Osteoblast (primary cell): ENCODE measurements at places on chromosomes 1 and 21. TPM values are rescaled to one million over a fixed set of nuclear protein-coding genes. Genes with fewer than 3 reads are reported as not detected.

Gene KIAA0040
- 0.59 and 1.1 TPM in 2 replicates for total RNA-seq

Gene GRIK1
- under 0.01 TPM in 1 of 2 replicates, not detected in the other for total RNA-seq

GRCh38 chr1:2115008-2115641, 64.9 kb downstream of the PRKCZ start:
- no peaks in the 10 kb centered on the region for H3K36me3 ChIP-seq
- H3K27me3 ChIP-seq = peaks cover 21% of the 10 kb centered on the region
- no peaks in the 10 kb centered on the region for H3K4me1 ChIP-seq
- H3K4me3 ChIP-seq = no peak overlapping the region

DNA sequence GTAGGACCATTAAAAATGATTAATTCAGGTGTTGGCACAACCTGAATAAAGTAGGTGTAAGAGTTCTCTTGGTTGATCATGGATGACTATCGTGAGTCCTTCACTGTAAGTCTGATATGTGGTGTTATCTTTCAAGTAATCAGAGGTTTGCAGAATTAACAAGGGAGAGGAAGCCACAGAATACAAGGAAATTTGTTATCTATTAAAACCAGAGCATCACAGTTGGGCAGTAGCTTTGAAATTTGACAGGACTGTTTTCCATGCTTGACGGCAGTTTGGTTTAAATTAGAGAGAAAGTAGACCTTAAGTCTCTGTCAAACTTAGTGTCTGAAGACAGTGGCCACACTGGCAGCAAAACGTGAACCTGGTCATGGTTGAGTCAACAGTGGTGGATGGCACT, 139.5 kb upstream of the KCNK2 start:
- no peak overlapping the region for H3K27ac ChIP-seq
- no peak overlapping the region for H3K4me3 ChIP-seq
- DNase-seq = no peak
- no peaks in the 10 kb centered on the region for H3K36me3 ChIP-seq
- no peaks in the 10 kb centered on the region for H3K4me1 ChIP-seq

GRCh38 chr1:156882543-156882942, 11.0 kb upstream of the PEAR1 start:
- no peaks in the 10 kb centered on the region for H3K4me1 ChIP-seq
- H3K27me3 ChIP-seq = peaks cover 35% of the 10 kb centered on the region
- no peak overlapping the region for H3K4me3 ChIP-seq
- H3K27ac ChIP-seq = no peak overlapping the region
- DNase-seq = no peak
- H3K36me3 ChIP-seq = no peaks in the 10 kb centered on the region
